ENCODE measurements at places on chromosomes 1 and 21.

- peak overlapping the region; percentile 42 for H3K27ac ChIP-seq
- no peak for DNase-seq
- H3K27me3 ChIP-seq, result peaks cover 9% of the 10 kb centered on the region
- peaks cover 17% of the 10 kb centered on the region for H3K4me1 ChIP-seq
- no peak overlapping the region for H3K4me3 ChIP-seq
Observed at GRCh38 chr1:47684518-47684917, 246.7 kb downstream of the FOXD2 start.

DNA sequence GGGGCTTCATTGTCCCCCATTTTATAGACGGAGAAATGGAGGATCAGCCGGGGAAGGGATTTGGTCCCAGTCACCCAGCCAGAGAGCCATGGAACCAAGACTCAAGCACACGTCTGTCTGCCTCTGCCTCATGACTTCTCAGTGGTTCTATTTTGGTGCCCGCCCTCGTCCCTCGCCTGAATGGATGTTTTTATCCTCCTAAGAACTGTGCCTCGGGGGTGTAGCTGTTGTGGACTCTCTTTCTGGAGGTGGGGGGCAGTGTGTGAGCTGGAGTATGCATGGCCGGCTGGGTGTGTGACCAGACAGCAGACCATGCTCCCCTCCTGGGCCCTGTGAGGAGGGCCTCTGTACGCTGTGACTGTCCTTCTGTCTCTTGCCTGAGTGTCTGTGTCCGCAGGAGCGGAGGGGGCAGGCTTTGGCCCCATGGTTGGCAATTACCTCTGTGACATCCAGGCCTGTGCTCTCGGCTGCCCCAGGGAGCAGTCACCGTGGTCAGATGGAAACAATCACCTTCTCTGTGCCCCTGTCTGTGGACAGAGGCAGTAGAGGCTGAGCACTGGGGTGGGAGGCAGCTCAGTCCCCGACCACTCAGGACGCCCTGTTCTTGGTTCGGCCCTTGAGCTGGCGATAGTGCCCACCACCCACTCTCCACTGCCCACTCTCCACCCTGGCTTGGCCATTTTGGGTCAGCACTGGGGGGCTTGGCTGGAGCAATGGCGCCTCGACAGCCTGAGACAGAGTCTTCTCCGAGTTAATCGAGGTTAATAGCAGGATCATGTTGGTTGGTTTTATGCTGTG lies 20.4 kb downstream of the WNT4 start:
- H3K4me1 ChIP-seq, result peaks cover 2% of the 10 kb centered on the region
- peaks cover 2% of the 10 kb centered on the region for H3K27me3 ChIP-seq
- H3K27ac ChIP-seq, result no peak overlapping the region
- DNase-seq, result no peak
- H3K36me3 ChIP-seq, result peaks cover 6% of the 10 kb centered on the region

GRCh38 chr21:26833011-26833410 lies 12.2 kb downstream of the ADAMTS1 start:
- H3K27ac ChIP-seq, result no peak overlapping the region
- H3K4me1 ChIP-seq, result peaks cover 6% of the 10 kb centered on the region
- DNase-seq, result no peak
- H3K27me3 ChIP-seq, result peaks cover 4% of the 10 kb centered on the region
- peaks cover 12% of the 10 kb centered on the region for H3K36me3 ChIP-seq

GRCh38 chr1:165639821-165640623 lies 9.0 kb downstream of the MGST3 start:
- peaks cover 8% of the 10 kb centered on the region for H3K4me1 ChIP-seq
- no peak overlapping the region for H3K27ac ChIP-seq
- no peaks in the 10 kb centered on the region for H3K27me3 ChIP-seq
- H3K4me3 ChIP-seq, result no peak overlapping the region
- no peak for DNase-seq
- no peaks in the 10 kb centered on the region for H3K36me3 ChIP-seq

DNA sequence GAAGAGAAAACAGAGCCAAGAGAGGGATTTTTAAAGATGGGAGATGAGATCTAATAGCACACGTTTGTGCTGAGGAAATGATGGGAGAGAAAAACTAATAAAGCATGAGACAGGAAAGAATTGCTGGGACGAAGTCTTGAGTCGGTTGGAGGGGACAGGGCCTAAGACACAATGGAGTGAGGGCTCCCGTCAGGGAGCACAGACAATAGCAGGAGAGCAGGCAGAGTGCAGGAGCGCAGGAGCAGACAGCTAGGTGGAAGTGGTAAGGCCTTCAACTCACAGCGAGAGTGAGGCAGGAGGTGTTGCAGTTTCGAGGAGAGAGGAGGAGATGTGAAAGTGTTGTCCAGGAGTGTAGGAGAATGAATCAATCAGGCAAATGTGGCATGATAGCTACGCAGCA lies 59.9 kb upstream of the SOX13 start:
- no peak overlapping the region for H3K27ac ChIP-seq
- peaks cover 6% of the 10 kb centered on the region for H3K4me1 ChIP-seq
- H3K4me3 ChIP-seq, result no peak overlapping the region
- no peaks in the 10 kb centered on the region for H3K36me3 ChIP-seq

GRCh38 chr1:3017440-3018050 lies 3.7 kb upstream of the ACTRT2 start:
- H3K27ac ChIP-seq, result no peak overlapping the region
- DNase-seq, result no peak
- no peaks in the 10 kb centered on the region for H3K4me1 ChIP-seq
- peaks cover 15% of the 10 kb centered on the region for H3K27me3 ChIP-seq
- no peaks in the 10 kb centered on the region for H3K36me3 ChIP-seq

DNA sequence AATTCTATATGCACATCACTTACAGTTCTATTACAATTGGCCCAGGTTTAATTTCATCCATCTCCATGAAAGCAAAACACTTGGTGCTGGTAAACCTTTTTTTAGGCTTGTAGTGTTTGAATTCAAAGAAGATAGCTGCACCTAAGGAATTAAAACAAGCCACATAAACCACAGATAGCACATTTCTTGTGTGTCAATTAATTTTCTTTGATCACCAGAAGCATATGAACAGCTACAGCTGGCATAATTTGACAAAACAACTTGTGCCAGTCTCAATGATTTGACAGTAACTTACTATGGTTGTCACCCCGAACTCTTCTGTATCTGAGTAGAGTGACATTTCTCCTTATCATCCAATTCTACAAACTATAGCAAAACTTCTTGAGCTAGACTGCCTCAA lies 42.2 kb downstream of the AIDA start:
- H3K36me3 ChIP-seq, result peaks cover 18% of the 10 kb centered on the region
- no peaks in the 10 kb centered on the region for H3K4me1 ChIP-seq
- no peak overlapping the region for H3K27ac ChIP-seq
- DNase-seq, result no peak
- H3K4me3 ChIP-seq, result no peak overlapping the region
- no peaks in the 10 kb centered on the region for H3K27me3 ChIP-seq

DNA sequence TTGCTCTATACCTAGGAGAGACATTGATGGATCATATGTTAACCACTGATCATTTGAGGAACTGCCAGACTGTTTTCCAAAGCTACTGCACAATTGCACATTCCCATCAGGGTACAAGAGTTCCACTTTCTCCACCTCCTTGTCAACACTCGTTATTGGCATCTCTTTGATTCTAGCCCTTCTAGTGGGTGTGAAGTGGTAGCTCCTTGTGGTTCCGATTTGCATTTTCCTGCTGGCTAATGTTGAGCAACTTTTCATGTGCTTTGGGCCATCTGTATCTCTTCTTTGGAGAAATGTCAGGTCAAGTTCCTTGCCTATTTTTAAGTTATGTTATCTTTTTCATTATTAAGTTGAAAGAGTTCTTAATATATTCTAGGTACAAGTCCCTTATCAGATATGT lies 90.1 kb downstream of the DMRTB1 start:
- no peak for DNase-seq
- peaks cover 14% of the 10 kb centered on the region for H3K27me3 ChIP-seq
- H3K4me1 ChIP-seq, result no peaks in the 10 kb centered on the region

DNA sequence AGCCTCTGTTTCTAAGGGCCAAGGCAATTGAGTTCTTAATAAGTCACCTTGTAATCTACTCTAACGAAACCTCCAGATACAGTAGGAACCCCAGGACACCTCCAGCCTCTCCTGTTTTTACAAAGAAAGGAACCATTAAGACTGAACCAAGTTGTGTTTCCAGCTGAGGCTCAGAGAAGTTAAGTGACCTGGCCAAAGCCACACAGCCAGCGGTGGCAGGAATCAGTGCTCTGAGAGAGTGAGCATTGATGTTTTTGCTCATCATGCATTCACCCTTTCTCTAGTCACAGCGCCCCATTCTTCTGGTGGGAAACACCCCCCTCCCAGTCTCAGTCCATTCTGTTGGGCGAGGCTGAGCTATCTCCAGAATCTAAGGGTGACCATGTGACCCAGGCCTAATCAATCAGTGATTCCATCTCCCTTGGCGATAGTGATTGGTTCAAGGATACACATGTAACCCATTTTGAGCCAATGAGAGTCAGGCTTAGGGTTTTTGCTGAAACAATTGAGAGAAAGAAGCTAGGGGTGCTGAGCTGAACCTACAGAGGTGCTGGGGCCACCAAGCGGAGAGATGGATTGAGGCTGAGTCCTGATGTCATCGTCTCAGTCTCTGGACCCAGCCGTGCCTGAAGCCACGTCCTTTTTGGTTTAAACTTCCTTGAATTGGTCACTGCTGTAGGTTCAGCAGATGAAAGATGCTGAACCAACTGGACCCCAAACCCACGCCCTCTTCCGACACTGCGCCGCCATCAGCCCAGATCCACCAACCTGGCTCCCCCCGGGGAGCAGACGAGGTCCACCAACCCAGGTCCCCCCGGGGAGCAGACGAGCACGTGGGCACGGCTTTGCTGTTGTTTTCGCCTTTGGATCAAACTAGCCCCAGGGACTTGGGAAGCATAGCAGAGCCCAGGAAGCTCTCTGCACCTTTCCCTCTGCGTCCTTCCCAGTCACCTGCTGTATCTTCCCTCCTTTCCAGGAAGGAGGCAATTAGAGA lies 28.0 kb upstream of the RERE start:
- peak overlapping the region; percentile 4 for H3K4me3 ChIP-seq
- H3K27ac ChIP-seq, result no peak overlapping the region
- no peak for DNase-seq
- H3K27me3 ChIP-seq, result peaks cover 2% of the 10 kb centered on the region
- peaks cover 9% of the 10 kb centered on the region for H3K4me1 ChIP-seq
